ENCODE measurements at places on chromosomes 6 and 20.

GRCh38 chr6:40717411-40718057, 130.4 kb upstream of the LRFN2 start:
- DNase-seq: no peak

- DNase-seq: no peak
Observed at GRCh38 chr6:38364775-38365174, 275.0 kb downstream of the BTBD9 start.

DNA sequence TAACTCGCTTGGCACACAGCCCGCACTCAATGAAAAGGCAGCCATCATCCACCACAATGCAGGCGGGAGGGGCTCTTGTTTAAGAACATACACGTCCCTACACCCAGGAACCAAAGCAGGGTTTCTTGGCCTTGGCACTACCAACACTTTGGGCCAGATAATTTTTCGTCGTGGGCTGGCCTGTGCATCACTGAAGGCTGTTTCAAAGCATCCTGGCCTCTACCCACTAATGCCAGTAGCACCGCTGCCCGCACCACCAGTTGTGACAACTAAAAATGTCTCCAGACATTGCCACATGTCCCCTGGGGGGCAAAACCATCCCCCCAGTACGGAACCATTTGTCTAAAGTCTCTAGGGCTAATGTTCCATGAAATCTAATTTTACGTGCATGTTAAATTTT, 13.0 kb downstream of the UQCC2 start:
- no peak for DNase-seq

GRCh38 chr6:54085047-54085446, 26.2 kb upstream of the MLIP start:
- DNase-seq: no peak

GRCh38 chr6:56581296-56581925, 61.3 kb downstream of the DST start:
- DNase-seq: no peak

GRCh38 chr6:139693735-139694134, 319.3 kb upstream of the CITED2 start:
- DNase-seq: no peak

DNA sequence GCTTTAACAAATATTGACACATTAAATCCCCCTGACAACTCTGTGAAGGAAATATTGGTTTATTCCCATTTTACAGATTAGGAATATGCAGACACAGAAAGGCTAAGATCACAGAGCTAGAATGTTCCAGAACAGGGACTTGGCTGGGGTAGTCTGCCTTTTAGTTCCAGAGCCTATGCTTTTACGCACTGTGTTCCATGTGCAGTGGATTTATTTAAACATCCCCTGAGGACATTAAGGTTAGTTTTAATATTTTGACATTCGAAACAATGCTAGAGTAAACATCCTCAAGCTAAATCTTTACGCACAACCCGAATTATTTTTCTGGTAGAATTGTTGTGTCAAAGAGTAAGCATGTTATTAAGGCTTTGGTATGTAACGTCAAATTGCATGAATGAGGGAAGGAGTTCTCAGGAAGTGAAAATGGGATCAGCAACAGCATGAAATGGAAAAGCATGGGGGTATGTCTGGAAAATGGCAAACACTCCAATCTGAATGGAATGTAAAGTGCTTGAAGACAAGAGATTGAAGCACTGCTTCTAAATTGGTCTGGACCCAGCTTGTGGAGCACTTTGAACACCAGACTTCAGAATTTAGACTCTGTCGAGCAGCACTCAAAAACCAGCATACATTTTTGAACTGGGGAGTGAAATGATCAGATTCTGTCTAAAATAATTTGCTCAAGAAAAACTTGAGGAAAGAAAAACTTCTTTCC, 429.9 kb downstream of the CD83 start:
- DNase-seq: no peak

DNA sequence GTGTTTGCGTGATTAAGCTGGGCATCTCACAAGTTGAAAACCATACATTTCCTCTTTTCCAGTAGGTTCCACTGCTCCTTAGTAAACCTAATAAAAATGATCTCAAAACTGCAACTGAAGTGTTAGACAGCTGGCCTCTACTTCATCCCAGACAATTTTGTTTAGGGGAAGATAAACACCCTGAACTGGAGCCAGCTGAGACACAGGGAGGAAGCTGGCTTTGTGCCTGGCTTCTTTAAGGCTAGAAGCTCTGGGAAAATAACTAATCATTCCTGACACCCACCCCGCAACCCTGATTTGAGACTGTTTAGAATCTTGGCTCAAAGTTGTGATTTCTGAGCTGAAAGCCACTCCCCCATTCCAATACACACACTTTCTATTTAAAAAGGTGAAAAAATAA, 11.6 kb downstream of the PTPRT start:
- DNase-seq: no peak

GRCh38 chr20:45933266-45934045, 1.0 kb upstream of the PCIF1 start:
- DNase-seq: peak; percentile 65

Measured in CD4-positive, alpha-beta T cell treated with Interleukin-4 for 4 hours (primary cell).